GM19239 (cell line): ENCODE measurements at places on chromosomes 13 and 19.

DNA sequence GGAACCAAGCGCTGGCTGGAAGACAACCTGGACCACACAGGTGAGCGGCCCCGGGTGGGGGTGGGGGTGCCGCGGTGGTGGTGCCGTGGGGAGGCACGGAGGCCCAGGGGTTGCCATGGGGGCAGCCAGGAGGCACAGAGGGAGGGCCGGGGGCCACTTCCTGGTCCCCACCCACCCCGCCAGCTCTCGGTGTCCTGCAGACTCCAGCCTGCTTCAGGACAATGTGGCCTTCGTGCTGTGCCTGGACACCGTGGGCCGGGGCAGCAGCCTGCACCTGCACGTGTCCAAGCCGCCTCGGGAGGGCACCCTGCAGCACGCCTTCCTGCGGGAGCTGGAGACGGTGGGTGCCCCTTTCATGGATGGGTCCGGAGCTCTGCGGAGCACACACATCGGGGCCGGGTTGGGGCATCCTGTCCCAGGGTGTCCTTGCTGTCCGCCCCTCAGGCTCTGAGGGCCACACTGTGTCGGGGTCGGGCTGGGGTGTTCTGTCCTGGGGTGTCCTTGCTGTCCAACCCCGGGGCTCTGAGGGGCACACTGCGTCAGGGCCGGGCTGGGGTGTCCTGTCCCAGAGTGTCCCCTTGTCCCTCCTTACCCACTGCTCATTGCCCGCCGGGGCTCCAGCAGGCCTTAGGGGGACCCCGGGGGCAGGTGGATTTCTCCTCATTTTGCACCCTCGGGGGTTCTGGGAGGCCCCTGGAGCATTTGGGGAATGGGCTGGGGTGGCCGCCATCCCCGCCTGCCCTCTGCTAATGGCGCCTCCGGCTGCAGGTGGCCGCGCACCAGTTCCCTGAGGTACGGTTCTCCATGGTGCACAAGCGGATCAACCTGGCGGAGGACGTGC, 18.3 kb downstream of the NCLN start:
- DNase-seq: no peak

- no peak for DNase-seq
Measured at GRCh38 chr13:38463048-38463447, 113.4 kb downstream of the UFM1 start.

- DNase-seq: no peak
Measured at GRCh38 chr19:57559008-57559403, 657 bp downstream of the ZNF550 start.

- no peak for DNase-seq
Measured at GRCh38 chr13:99970651-99971575, 654 bp downstream of the ZIC5 start.

DNA sequence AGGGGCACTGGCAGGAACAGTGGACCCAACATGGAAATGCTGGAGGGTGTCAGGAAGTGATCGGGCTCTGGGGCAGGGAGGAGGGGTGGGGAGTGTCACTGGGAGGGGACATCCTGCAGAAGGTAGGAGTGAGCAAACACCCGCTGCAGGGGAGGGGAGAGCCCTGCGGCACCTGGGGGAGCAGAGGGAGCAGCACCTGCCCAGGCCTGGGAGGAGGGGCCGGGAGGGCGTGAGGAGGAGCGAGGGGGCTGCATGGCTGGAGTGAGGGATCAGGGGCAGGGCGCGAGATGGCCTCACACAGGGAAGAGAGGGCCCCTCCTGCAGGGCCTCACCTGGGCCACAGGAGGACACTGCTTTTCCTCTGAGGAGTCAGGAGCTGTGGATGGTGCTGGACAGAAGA, 4.1 kb downstream of the KLK2 start:
- DNase-seq: no peak

DNA sequence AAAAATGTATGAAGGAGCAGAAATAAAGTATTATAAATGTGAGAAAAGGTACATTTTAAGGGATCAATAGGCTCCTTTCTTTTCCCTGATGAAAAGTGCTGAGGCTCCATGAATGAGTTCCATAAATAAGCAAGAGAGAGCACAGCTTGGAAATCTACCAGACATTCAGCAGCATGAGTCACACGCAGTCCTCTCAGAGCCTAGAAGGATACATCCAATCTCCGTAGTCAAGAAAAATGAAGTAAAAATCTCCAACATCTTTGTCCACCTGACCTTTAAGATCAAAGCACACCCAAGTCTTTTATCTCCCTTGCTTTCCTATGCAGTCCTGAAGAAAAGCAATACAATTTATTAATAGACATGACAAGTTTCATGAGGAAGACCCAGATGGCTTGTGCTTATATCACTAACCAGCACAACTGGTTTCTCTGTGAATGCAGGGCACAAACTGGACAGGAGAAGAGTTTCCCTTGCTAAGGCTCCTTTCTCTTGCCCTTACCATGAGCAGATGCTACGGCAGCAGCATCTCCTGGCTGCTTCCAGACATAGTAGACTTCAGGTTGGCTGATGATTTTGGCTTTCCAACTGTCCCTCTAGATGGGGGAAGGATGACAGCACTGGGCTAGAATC, 730.8 kb downstream of the EFNB2 start:
- DNase-seq: no peak

DNA sequence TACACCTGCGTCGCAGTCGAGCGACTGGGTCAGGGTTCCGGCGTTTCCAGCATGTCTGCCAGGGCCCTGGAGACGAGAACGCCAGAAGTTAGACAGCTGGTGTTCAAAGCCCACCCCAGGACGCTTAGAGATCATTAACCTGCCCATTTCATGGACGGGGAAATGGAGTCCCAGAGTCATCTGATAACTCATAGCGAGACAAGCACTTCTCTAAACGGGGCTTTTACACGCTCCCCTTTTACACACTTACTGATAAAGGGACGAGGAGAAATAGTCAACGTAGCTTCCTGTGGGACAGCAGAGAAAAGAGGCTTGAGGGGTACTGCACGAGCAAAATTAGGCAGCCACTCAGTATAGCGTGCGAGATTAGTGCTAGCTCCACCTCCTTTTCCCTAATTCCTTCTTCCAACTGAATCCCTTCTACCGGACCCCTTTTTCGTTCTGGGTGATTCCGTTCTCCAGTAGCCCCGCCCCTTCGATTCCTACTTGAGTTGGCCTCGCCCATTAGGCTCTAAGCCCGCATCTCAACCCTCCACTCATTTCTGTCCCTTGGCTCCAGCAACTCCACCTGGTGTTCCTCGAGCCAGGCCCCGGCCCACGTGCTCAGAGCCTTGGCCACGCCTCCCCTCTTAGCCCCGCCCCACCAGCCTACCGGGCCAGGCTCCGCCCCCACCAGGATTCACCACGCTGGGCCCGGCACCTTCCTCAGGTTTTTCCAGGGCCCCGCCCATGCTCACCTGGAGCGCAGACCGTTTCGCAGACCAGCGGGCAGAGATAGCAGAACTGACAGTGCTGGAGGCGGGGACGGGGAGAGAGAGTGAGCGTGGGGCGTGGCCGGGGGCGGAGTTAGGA, 3.7 kb downstream of the HRC start:
- no peak for DNase-seq

DNA sequence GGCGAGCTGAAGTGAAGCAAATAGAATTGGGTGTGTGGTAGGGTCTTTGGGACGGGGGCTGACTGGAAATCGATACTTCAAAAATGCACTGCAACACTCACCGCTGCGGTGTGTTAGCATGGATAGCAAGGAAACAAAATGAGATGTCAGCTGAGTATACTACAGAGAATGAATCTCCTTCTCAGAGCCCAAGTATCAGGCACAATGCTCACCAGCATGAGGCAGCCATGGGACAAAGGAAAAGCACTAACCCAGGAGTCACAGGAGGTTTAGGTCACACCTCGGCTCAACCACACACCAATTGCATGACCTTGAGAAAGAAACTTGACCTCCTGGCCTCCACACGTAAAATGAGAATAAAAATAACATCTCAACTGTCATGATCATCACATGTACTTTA, 74.0 kb downstream of the FAM216B start:
- DNase-seq: no peak

- no peak for DNase-seq
Measured at GRCh38 chr13:65343898-65344663, 1886.1 kb downstream of the PCDH9 start.

- DNase-seq: no peak
Measured at GRCh38 chr13:51523082-51523518, 61.2 kb upstream of the WDFY2 start.

DNA sequence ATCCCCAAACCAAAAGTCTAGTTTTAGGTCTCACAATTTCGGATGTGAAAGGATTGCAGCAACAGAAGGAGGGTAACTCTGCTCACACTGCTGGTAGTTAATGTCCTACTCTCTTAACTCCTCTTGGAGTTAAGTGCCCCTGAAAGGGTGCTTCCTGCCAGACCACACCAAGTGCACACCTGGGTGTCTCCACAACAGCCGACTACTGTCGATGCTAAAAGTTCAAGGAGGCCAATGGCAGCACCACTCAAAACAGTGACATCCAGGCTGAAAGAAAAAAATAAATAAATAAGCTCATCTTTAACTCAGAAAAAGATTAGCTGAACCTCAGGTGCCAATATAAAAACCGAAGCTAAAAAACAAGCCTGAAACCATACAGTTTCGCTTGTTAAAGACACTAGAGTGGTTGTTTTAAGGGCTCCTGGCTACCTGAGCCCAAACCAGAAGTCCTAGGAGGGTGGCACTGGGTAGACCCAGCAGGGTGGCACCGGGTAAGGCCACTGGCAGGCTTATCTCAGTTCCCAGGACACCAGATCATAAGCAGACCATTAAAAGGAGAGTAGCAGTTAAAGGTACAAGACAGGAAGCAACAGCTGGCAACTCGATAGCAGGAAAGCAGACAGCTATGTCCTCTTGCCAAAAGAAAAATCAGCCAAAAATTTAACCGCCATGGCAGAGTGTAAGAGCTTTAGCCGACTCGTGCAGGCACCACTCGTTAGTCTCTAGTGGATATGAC, 39.3 kb downstream of the BRD4 start:
- DNase-seq: no peak

DNA sequence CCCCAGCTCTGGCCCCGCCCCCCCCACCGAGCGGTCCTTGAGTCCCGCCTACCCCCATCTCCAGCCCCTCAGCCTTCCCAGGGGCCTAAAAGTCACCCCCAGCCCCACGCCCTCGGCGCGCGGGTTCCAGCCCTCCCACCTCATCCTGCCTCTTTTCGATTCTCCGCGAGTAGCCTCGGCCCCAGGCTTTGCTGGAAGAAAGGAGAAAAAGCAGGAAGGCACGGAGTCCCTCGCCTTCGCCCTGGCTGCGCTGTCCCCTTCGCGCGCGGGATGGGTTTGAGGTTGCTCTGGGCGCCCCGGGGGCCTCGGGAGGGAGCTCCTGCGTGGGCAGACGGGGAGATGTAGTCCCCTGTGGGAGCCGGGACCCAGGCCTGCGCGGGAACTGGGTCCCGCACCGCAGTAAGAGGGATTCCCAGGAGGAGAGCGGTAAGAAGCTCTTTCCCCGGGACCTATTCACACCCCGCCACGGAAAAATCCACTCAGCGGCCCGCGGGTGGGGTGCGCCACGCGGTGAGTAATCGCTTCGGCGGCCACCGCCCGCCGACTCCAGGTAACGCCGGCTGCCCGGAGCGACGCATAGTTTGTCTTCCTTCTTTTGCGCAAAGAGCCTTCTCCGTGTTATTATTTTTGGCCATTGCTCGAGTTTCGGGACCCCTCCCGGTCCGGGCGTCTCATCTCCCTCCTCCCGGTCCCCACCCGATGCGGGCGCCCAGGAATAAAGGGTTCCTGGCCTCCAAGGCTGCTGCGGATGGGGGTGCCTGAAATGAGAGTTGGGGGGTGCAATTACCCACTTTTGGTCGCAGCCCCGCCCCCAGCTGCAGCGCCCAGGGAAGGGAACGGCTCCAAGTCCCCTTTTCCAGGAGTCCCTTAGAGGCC, 865 bp upstream of the CRLF1 start:
- DNase-seq: no peak

GRCh38 chr13:72145383-72145782, 278.4 kb upstream of the DACH1 start:
- no peak for DNase-seq

DNA sequence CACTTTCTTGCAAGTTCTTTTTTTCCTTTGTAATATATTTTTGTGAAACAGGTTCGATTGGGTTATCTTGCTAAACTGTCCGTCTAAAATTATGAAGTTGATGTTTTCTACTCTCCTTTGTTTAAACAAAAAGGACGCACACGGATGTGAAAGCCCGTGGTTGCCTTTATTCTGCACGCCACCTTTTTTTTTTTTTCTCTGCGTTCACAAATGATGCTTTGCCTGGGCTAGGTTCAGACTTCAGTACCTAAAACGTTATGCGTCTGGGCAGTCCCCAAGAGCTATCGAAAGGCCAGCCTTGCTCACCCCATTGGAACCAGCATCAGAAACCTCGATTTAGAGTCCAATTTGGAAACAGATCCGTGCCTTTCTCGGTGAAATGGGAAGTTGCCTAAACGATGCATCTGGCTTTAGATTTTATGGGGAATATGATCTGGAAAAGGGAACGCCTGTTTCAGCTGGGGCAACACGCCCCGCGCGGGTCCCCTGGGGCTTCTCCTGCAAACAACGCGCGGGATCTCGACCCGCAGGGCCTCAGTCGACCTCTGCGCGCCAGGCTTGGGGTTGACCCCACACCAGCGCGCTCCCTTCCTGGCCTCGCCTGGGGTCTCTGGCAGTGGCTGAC, 113.9 kb downstream of the KCNRG start:
- no peak for DNase-seq

- DNase-seq: no peak
Measured at GRCh38 chr13:46053162-46054012, 841 bp upstream of the ZC3H13 start.

DNA sequence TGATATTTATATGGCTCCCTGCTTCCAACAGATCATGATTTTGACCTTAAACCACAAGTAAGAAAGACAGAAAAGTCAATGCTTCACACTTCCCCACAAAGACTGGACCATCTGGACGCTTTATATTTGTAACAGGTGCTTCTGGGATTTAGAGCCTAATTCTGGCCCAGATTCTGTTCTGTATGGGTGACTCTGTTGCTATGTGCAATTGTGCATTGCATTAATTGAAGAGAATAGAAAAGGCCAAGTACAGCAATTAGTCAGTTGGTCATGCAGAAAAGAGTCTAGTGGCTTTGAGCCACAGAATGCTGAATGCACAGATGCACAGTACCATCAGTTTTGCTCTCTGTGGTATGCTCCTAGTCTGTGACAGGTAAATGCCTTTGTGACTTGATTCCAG, 657.4 kb upstream of the ATXN8OS start:
- DNase-seq: no peak

DNA sequence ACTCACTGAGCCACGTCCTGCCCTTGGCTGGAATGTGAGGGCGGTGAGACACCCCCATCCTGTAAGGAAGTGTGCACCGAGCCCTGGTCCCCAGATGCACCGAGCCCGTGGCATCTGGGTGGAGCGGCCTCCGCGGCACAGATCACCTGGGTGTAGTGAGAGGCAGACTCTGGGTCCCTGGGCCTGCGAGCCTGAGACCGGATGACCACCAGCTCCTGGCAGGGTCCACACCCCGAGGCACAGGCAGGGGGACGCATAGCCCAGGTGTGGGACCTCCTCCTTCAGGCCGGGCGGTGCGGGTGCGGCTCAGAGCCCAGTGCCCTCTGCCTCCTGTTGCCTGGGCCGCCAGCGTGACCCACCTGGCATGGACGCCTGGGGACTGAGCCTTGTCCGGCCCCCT, 12.4 kb downstream of the MCF2L start:
- DNase-seq: no peak
